ENCODE measurements at places on chromosomes 5 and 9. TPM values are rescaled to one million over a fixed set of nuclear protein-coding genes. Genes with fewer than 3 reads are reported as not detected.
A peak's percentile ranks its signal among the peaks of the same experiment; 100 is the strongest.

- peak; percentile 98 for DNase-seq
Measured at GRCh38 chr5:41794471-41794870, 75.8 kb downstream of the OXCT1 start.

GABBR2 gene
- 0.16 TPM for total RNA-seq

- DNase-seq: no peak
Measured at GRCh38 chr9:110799396-110799795, 130.8 kb downstream of the MUSK start.

GRCh38 chr9:81868145-81868544, 60.1 kb upstream of the SPATA31D4 start:
- DNase-seq: peak; percentile 47

DNA sequence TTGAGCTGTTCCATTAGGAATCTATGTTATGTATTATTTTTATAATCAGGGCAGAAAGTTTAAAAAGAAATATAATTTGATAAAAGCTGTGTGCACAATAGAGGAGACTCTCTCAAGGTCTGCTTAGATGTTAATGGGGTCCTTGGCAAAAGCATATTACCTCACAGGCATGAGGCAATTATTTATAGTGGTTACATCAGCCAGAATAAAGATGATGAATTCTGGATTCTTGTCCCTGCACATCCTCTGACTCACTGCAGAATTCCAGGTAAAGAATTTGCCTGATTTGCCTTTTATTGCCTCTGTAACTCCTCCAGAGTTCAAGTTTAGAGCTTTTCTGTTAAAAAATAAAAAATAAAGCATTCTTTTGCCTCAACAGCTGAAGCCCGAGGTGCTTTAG, 253.6 kb downstream of the MAST4 start:
- DNase-seq: peak; percentile 49

GRCh38 chr9:16217943-16218701, 652.3 kb downstream of the BNC2 start:
- DNase-seq: peak; percentile 63

GRCh38 chr5:25500635-25501034, 855.9 kb upstream of the CDH10 start:
- DNase-seq: no peak

- DNase-seq: no peak
Measured at GRCh38 chr5:154110716-154111115, 71.9 kb downstream of the MFAP3 start.

DNA sequence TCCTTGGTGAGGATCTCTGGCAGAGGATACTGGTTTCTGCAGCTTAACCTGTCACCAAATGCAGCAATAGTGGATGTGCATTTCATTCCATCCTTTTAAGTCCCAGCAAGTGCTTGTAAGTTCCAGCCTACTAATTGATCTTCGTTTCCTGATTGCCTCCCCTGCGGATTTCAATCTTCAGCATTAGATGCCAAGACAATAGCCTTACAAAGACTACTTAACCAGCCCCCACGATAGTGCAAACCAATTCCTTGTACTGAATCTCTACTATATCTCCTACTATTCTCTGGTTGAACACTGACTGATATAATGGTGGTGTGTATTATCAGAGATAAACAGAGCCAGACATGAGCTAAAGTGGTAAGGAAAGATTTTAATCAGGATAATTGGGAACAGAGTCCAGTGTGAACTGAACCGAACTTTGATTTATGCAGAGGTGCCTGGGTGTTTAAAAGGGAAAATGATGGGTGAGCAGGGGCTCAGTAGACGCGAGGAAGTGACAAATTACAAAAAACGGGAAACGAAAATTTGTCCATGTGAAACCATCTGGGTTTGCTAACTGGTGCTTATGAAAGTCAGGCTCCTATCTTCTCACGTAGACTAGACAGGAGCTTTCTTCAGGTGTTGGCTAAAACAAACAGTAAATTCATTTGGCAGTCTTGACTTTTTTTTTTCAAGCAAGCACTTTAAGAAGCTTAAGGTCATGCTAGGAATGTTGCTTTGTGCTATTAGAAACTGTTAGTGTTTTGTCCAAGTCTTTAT, 106.9 kb upstream of the ST8SIA4 start:
- DNase-seq: no peak

GRCh38 chr9:89554307-89555035, 50.3 kb upstream of the GADD45G start:
- no peak for DNase-seq

GRCh38 chr5:159318448-159318847, 11.8 kb downstream of the IL12B start:
- no peak for DNase-seq

DNA sequence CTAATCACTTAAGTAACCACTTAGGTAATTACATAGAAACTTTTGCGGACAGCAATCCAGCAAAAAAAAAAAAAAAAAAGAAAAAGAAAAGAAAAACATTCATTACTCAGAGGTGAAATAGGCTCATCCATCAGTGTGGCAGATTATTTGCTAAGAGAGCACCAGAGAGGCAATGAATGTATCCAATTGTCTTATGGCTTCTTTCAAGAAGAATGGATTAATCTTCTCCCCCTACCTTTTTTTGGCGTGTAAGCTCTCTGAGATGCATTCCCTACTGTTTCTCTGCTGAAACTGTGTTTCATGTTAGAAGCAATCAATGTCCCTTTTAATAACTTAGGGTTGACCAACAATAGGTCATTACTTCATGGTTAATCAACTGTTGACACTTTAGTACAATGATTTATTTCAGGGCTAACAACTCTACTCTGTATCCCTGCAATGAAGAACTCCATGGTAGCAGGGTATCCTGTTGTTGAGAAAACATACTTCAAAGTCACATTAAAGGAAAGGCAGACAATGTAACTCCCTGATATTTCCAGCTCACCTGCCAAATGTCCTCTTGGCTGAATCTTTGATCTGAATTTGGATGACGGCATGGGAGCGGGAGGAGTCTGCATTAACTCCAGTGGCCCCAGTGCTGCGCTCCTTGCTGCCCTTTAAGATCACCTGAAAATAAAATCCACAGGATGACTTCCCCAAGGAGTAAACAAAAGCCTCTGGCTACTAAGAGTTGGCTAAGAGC, 57.6 kb downstream of the KIF24 start:
- no peak for DNase-seq

DNA sequence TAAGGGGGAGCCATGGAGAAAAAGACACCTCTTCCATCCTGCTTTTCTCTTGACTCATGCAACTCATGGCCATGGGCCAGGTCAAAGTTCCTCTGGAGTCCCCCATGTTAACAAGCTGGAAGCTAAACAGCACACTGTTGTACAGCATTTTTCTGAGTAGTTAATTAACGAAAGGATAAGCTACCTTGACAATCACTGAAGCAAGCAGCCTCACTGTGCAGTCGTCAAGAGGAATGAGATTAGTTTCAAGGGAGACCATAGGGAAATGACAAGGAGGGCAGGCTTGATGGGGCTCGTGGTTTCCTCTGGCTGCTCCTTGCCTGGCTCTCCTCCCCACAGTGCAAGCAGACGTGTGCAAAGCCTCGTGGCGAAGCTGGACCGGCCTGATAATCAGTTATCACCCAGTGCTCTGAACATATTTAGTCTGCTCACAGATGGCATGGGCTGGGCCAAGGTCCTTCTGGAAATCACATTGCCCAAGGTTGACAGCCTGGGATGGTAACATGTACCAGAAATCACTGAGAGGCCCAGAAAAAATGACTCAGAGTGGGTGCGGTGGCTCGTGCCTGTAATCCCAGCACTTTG, 209.5 kb downstream of the SLIT3 start:
- DNase-seq: no peak

DNA sequence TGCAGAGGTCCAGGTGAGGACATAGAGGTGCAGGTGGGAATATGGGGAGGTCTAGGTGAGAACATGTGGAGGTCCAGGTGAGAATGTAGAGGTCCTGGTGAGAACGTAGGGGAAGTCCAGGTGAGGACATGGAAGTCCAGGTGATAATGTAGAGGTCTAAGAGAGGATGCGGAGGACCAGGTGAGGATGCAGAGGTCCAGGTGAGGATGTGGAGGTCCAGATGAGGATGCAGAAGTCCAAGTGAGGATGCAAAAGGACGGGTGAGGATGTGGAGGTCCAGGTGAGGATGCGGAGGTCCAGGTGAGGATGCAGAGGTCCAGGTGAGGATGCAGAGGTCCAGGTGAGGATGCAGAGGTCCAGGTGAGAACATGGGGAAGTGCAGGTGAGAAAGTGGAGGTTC, 133.8 kb downstream of the MRPL36 start:
- DNase-seq: no peak

CDHR2 gene
- total RNA-seq: not detected

TCOF1 gene
- 23.1 TPM for total RNA-seq

DNA sequence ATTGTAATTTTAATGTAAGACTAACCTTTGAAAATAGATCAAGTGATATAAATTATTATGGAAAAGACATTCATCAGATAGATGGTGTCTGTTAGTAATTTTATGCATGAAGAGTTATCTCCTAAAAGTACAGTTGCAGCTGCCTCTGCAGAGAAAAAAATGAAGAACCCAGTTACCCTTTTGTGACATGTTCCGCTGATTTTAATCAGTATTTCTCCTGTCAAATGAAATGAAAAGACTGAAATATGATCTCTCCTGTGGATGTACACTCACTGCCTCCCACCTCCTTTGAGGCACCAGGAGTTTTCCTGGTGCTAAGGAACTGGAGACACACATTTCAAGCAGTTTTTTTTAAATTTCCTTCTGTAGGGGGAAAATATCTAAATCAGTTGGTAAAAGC, 277.4 kb downstream of the KIF4B start:
- no peak for DNase-seq

DNA sequence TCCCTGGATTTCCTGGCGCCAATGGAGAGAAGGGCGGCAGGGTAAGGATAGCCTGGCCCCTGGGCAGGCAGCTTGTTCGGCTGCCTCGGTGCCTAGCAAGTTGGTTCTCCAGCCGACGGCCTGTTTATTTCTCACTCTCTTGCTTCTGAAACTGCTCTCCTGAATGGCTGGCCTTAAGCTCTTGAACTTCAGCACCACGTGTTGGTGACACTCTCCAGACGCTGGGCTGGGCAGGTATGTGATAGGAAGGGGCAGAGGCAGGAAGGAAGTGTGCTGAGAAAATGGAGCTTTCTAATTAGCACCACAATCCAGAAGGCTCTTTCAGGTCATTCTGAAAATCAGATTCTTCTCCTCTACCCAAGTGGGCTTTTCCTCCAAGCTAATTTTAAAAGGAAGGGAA, 91.4 kb upstream of the FCN2 start:
- no peak for DNase-seq

DNA sequence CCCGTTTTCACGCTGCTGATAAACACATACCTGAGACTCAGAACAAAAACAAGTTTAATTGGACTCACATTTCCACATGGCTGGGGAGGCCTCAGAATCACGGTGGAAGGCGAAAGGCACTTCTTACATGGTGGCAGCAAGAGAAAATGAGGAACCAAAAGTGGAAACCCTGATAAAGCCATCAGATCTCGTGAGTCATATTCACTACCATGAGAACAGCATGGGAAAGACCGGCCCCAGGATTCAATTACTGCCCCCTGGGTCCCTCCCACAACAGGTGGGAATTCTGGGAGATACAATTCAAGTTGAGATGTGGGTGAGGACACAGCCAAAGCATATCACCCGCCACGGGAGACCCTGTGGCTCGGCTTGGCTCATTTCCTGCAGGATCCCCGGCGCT, 20.2 kb downstream of the EXD3 start:
- no peak for DNase-seq

FBP2 gene
- not detected for total RNA-seq

GRCh38 chr9:29865764-29866313, 2292.6 kb upstream of the C9orf72 start:
- DNase-seq: no peak

EGR1 gene
- total RNA-seq: 1.6 TPM

FRMPD1 gene
- not detected for total RNA-seq

DNA sequence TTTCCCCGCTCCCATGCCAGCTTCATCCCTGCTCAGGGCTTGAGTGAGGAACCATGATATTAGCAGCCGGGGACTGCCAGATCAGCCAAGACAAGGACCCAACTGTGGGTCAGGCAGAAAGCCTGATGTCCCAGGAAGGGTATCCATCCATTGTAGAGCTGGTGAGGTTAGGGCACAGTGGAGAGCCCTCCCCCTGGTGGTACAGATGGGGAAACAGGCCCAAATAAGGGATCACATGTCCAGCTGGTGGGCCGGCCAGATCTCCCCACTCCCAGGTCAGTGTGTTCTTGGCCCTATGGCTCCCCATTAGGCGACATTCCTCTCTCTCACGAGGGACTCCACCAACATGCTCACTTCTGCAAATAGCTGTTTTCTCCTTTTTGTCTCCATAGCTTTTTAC, 9.0 kb downstream of the CDX1 start:
- DNase-seq: no peak

DNA sequence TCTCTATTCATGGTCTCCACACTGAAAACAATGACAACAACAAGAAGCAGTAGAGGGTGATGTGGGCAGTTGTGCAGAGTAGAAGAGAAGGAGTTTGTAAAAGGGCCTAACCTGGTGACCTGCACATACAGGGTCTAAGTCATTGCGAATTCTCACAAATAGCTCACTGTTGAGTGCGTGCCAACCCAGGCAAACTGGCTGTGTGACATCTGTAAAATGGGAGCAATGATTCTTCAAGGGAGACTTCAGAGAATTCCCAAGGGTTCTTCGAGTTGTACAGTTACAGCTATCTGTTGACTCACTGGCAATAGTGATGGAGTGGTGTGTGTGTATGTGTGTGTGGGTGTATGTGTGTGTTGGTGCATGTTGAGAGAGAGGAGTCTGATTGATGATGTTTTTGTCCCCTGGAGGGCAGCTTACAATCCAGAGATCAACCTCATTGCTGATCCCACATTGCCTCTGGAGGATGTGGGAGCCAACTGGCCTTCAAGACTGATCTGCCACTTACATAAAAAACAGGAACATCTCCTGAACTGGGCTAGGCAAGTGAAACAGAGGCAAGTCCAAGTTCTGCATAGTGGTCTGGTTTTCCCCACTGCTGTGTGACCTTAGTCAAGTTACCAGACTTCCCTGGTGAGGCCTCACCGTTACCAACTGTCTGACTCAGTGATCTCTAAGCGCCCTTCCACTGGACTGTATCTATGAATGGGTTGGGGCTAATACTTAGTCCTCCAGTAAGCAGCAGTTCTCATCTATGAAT, 3.2 kb downstream of the FAT2 start:
- no peak for DNase-seq

DNA sequence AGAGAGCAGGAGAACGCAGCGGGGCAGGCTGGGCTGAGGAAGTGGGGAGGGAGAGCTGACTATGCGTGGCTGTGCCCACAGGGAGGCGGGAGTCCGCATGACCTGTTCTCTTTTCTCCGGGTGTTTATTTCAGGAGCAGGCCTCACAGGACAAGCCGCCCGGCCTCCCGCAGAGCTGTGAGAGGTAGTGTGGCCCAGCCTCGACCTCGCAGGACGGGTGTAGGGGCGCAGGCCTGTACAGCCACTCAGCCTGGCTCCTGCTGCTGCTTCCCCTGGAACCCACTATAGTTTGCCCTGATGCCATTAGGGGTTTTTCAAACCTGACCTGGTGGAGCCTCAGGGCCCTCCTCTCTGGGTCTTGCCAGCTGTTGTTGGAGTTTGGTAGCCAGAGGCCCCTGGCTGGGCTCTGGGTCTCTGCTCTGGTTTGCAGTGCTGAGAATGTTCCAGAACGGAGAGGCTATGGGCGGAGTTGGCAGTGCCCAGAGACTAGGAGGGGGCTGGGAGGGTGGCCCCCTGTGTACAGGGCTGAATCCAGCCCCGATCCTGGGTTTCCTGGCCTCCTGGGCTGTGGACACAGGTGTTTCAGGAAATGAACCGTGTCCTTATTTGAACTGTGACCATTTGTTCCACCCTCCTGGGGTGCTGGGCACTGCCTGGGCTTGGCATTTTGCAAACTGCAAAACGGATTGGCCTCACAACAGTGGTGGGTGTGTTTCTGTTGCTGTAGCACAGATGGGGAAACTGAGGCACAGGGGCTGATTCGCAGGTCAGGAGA, 78.8 kb downstream of the WNK2 start:
- DNase-seq: no peak

GRCh38 chr5:23930985-23931384, 423.6 kb downstream of the PRDM9 start:
- no peak for DNase-seq
